ENCODE measurements at places on chromosomes 1 and 21.
A peak's percentile ranks its signal among the peaks of the same experiment; 100 is the strongest.

DNA sequence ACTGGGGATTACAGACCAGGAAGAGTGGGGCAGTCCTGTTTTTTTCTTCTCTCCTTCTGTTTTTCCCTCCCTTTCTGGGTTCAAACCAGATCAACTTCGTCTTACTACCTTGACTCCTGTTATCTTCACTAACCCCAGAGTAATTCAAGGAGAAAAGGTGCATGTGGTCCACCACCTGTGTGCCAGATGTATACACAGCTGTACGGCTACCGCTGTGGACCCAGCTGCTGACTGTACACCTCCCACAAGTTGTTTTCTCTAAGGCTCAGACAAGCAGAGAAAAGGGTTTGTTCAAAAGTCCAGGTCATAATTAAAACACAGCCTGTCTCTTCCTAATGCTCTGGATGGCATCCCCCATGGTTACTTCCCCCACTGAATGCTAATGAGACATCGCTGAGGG is 102.1 kb downstream of the LMX1A start:
- no peak for DNase-seq

DNA sequence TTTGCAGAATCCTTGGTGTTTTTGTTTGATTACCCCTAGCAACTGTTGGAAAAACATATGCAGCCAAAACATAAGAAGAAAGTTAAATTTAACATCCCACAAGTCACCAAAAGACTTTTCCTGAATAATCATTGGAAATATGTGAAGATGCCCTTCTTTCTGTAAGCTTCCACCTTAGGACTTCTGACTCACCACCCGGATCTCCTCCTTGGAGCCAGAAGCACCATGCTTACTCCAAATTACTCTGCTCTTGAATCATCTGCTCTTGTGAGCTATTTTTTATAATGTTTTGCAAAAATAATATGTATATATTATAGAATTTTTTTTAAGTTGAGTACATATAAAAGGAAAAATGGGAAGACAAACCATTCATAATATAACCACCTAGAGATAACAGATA is 391.7 kb downstream of the KCTD3 start:
- DNase-seq, result peak; percentile 6

DNA sequence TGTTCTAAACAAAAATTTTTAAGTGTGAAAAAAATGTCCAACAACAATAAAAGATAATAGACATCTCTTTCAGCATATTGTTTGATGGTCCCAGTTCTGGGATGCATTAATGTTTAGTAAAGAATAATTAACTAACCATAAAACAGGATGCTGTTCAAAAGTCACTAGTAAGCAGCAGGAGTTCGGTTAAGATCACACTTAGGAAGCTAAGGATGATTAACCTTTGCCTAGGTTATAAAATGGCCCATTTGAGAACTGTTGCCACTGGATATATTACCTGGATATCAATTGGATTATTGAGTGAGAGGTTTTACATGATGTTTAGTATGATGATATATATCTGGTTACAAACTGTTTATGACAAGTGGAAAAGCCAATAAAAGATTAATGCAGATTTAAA is 171.7 kb downstream of the ATG4C start:
- DNase-seq, result no peak

- DNase-seq, result peak; percentile 18
These were observed 130.2 kb downstream of the IFI44 start for GRCh38 chr1:78779831-78780230.

- DNase-seq, result no peak
These were observed at the start of gene PRKACB for GRCh38 chr1:84143796-84144565. Gene PRKACB, plus strand, starts transcription at chr1:84144271. Its CDS starts 91 bp downstream, at chr1:84144362.

DNA sequence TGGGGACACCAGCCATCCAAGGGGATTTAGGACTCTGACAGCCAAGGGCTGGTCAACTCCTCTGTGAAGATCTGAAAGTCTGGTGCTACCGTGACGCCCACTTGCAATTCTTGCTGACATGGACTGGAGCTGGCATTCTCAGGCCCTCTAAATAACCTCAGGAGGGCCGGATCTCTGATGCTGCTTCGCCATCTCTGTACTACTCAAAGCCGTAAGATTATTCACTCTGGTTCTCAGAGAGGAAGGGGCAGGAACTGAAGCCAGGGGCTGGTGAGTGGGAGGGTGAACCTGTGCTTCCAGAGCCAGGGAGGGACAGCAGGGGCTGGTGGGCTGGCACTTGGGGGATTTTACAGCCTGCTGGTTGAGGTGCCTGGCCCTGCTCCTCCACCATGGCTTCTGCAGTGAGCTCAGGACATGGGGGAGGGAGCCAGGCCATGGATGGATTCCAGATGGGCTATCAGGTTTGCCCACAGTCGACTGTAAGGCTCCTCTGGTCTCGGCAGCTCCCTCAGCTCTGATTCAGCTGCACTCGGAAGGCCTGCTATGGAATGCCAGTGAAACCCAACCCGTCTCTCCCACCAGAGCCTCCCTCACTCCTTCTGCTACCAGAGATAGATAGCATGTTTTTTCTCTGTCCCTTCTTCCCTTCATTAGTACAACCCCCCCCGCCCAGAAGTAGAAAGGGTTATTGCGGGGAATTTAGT is 84.5 kb downstream of the PLXNA2 start:
- peak; percentile 76 for DNase-seq

GRCh38 chr21:41877901-41878830 is 978 bp downstream of the PRDM15 start:
- DNase-seq, result peak; percentile 17

DNA sequence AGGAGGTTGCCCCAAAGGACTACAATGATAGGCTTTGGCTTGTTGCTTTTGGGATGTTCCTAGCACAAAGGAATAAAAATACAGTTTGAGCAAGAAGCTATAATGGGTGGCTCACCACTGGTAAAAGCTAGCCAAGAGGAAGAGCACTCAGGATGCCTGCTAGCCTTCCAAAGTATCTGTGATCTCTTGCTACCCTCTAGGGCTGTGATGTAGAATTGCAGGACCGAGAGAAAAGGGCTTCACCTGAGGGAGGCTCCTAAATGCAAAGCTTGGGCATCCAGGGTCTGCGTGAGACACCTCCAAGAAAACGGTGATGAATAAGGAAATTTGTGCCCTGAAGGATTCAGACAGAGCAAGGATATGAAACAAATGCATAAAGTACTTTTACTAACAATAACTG is 17.7 kb downstream of the IVL start:
- peak; percentile 10 for DNase-seq

DNA sequence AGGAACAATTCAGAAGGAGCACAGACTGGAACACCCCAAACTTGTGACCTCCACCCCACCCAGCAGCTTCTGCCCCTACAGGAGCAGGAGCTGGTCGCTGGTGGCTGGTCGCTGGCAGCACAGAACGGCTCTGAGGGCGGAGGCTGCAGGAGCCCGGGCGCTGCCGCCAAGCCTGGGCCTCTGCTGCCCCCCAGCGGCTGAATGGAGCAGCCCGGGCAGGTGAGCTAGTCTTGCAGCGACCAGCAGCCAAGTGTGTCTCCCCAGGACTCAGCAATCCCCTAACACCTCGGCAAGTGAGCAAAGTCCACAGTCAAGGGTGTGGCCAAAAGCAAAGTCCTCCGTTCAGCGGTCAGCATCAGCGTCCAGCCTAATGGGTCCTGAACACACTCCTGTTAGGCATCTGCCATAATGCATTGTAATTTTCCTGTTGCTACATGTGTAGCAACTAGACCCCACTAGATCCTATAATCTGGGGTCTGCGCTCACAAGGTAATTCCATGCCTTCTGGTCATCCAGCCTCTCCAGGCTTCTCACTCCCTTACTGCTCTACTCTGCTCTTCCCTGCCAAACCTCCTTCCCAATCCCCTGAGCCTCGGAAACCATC is 12.1 kb upstream of the GJB5 start:
- DNase-seq, result peak; percentile 22

- no peak for DNase-seq
These were observed 9.9 kb downstream of the F5 start for GRCh38 chr1:169576241-169576934.

- DNase-seq, result peak; percentile 20
These were observed 143.0 kb downstream of the MRPL39 start for GRCh38 chr21:25464275-25464674.

- no peak for DNase-seq
These were observed 20.2 kb downstream of the NCMAP start for GRCh38 chr1:24575905-24576587.

DNA sequence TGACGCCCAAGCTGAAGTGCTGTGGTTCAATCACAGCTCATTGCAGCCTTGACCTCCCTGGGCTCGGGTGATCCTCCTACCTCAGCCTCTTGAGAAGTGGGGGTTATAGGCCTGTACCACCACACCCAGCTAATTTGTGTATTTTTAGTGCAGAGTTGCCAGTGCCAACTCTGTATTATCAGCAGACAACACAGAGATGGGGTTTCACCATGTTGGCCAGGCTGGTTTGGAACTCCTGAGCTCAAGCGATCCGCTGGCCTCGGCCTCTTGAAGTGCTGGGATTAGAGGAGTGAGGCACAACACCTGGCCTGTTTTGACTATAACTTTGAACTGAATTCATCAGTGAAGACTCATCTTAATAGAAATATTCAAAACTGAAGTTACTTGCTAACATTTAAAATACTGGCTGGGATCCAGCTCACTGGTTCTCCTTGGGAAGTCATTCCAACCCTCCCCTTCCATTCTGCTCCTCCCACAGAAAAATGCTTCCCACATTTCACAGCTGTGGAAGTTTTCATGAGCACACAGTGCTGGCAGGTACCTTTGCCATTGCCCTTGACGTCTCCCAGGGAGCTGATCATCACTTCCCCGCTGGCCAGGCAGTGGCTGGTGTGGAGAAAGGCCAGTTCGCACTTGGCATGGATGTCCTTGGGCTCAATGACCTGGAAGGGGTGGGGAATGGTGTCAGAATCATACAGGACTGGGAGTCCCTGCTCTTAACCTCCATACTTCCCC is 4.7 kb downstream of the SELENBP1 start:
- no peak for DNase-seq

DNA sequence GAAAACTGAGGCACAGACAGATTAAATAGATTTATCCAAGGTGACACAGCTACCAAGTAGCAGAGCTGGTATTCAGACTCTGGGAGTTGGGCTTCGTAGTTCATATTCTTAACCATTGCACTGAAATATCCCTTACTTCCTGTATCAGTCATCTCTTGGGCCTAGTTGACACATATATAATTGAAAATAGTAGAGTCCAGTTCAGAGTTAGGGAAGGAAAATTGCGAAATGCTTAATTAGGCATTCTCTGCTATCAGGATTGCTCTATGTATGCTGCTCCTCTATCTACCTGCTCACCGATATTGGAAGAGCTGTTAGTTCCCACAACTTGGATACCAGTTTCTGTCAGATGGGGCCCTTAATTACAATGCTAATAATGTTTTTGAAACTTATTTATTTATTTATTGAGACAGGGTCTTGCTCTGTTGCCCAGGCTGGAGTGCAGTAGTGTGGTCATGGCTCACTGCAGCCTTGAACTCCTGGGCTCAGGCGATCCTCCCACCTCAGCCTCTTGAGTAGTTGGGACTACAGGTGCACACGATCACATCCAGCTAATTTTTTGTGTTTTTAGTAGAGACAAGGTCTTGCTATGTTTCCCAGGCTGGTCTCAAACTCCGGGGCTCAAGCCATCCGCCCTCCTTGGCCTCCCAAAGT is 8.2 kb downstream of the RCOR3 start:
- no peak for DNase-seq

- DNase-seq, result no peak
These were observed 351.3 kb downstream of the RRAGC start for GRCh38 chr1:38508232-38508631.

DNA sequence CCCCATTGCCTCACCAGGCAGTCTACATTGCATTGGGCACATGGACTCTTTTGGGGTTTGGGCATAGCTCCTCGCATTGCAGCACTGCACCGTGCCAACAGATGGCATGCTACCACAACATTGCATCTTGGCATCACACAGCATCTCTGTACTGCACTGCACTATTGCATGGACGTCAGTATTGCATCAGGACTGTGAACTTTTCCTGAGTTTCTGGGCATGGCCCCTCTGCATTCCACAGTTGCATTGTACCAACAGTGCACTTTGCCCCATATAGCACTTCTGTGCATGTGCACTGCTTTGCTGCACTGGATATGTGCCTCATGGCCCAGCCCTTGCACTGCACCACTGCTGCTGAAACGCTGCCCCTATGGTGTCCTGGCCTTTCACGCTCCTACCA is 9.6 kb downstream of the PTPRU start:
- DNase-seq, result peak; percentile 22

GRCh38 chr1:220717800-220718640 is 27.9 kb downstream of the C1orf115 start:
- no peak for DNase-seq

DNA sequence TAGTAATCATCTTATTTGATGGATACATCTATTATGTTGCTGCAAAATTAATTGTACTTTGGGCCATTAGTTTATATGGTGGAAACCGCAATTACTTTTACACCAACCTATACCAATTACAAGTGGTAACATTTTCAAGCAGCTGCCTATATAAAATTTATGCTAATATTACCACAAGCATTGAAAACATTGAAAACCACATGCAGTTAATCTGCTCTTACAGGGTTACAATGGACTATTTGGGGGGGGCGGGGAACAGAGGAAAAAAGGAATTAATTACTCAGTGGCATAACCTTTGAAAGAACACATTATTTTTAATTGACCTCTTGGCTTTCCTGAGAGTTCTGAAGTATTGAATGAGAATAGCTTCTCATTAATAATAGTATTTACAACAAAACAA is 1793.2 kb downstream of the NCAM2 start:
- DNase-seq, result no peak

GRCh38 chr1:244419024-244419423 is 32.7 kb downstream of the ADSS2 start:
- no peak for DNase-seq

- no peak for DNase-seq
These were observed 43.9 kb upstream of the FOXO6 start for GRCh38 chr1:41317361-41317760.

DNA sequence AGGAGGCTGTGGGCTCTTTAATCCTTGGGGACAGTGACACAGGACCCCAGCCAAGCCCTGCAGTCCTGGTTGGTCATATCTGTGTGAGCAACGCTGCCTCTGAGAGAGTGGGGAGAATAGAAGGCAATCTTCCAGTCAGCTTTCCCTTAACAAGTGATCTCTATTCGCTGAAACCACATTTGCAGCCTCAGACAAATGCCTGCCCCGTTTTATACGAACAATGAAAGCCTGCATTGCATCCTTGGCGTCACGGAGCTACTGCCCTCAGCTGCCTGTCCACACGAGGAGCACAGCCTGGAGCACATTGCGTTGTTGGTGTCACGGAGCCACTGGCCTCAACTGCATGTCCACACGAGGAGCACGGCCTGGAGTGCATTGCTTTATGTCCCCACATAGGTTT is 150.2 kb upstream of the ARHGEF16 start:
- no peak for DNase-seq

DNA sequence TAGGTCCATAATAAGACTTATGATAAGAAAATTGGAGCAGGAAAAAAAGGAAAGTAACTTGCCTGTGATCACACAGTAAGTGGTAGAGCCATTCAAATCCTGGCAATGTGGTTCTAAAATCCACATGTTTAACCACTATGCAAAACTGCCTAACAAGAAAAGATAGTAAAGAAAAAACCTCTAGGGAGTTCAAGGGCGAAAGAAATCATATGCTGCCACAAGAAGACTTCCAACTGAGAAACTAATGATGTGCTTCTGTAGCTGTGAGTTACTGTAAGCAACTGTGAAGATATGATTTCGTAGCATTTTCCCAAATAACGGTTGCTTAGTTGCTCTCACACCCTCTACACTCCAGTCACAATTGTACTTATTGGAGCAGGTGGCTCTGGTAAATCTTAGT is 20.9 kb upstream of the LYPLAL1 start:
- no peak for DNase-seq

GRCh38 chr1:117570988-117571409 is 34.8 kb upstream of the TENT5C start:
- DNase-seq, result no peak
